ENCODE measurements at places on chromosomes 4 and X.

DNA sequence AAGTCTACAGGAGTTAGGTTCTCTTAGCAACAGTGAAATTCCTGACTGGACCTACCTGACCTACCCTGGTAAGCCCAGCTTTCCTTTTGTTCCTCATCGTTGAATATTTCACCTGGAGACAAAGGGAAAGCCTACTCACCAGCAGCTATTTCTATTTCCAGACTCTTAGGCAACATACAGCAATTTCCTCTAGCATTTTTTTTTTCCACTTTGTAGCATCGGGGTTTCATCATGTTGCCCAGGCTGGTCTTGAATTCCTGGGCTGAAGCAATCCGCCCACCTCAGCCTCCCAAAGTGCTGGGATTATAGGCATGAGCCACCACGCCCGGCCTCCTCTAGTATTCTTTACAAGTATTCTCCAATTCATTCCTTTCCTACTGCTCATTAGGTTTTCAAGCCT, 6.8 kb upstream of the S100G start:
- no peak for DNase-seq

DNA sequence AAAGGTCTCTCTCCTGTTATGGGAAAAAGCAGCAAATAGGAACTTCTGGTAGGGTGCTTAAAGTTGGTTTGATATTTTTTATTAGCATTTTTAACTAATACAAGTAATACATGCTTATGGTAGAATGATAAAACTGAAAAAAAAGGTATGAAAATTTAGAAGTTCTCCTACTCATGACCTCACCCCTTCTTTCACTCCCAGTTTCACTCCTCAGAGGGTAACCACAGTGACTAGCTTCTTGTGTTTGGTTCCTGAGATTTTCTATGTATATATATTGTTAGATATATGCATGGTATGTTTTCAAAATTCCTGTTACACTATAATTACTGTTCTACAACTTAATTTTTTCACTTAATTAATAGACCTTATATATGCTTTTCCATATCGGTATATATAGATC, 66.5 kb downstream of the AR start:
- no peak for DNase-seq

GRCh38 chr4:76965866-76966579, 16.5 kb downstream of the SEPTIN11 start:
- DNase-seq: no peak

DNA sequence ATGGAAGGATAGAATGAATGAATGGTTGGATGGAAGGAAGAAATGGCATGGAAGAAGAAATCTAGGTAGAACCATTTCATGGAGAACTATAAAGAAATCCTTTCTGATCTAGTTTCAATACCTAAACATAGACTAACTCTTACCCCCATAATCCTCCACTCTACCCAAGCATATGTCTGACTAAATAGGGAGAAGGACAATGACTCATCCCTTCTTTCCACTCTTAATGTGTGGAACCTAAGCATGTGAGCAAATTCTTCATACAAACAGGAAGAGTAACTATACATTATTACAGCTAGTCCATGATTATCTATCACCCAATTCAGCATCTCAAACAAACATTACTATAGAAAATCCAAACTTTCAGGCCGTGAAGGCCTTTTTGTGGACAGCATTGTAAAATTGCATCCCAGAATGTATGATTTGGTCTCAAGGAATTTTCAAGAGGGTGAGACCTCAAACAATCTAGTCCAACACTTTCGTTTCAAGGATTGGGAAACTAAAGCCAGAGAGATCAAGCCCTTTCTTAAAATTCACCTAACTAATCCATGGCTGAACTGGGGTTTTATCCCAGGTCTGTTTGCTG, 11.2 kb downstream of the C1QTNF7 start:
- DNase-seq: no peak

- DNase-seq: no peak
These were observed 10.8 kb upstream of the RHOH start for GRCh38 chr4:40185830-40186664.

GRCh38 chr4:37220685-37221084, 23.9 kb upstream of the NWD2 start:
- no peak for DNase-seq

DNA sequence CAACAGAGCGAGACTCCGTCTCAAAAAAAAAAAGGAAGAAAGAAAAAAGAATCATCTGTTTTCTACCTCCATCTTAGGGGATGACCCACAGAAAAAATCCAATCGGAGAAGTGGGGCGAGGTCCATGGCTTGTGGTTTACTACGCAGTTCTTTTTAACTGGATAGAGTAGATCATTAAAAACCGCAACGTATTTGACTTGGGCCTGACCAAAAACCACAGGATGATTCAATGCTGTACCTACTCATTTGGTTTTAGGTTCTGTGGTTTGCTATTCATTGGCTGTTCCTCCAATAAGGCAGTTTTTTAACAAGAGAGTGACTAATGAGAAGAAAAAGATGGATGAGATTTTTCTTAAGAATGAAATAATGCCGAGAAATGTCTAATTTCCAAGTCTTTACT, 83.7 kb downstream of the FREM3 start:
- DNase-seq: no peak

- no peak for DNase-seq
These were observed 103.7 kb downstream of the SORCS2 start for GRCh38 chr4:7295911-7296660.

DNA sequence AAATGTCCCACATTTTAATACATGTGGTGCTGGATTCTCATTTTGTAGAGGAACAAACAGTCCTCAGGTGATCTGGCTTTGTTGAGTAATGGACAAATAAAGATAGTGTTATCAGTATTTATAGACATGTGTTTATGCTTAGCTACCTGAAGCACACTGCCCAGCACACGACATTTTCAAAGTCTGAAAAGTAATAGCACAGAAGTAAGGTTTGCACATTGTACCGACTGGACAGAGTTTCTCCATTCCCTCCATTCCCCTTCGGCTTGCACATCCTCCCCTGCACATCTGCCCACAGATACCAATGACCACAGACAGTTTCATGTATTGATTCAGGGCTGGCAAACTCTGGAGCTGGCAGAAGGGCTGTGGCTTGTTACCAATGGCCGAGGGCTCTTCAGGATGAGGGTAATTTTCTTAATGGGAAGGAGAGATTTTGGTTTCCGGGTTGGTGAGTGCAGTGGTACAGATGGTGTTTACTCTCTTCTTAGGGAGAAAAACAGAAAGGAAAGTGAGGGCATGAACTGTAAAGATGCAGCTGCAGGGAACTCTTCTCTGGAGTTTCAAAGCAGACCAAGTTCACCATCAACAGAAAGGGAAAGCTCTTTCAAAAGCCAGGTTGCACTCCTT, 2.3 kb downstream of the GRPR start:
- DNase-seq: no peak

DNA sequence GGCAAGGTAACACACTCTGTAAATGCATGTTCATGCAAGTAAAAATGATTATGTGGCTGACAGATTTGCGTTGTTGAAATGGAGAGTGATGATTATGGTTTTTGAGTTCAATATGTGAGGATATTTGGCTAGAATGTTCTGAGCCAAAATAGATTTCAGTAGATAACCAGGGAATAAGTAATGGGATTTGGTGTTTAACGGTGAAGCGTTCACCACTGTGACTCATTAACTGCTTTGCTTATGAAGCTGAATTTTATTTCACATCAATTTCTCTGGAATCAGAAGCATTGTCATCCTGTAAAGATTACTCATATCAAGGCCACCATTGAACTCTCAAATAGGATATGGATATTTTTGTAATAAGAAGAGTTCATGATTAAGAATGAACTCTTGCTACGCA, 11.7 kb downstream of the AFP start:
- no peak for DNase-seq

GRCh38 chr4:107951551-107951950, 20.2 kb downstream of the CYP2U1 start:
- no peak for DNase-seq

GRCh38 chr4:11418610-11419009, 10.1 kb downstream of the HS3ST1 start:
- no peak for DNase-seq

GRCh38 chrX:19178402-19178801, 56.1 kb upstream of the ADGRG2 start:
- DNase-seq: no peak

DNA sequence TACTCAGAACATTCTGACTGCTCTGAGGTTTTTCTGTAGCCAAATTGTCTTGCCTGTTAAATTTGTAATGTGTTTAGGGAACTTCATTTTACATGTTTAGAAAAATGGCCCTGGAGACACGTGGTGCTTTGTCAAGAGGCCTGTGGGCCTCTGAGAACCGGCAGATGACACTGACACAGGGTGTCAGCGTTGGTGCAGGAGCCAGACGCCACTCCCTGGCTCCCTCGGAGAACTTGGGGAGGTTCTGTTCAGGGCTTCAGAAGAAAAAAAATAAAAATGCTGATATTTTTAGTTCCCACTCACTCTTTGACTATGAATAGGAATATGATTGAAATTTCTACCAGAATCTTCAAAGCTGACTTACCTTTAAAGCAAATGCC, 190.9 kb upstream of the GATB start:
- no peak for DNase-seq

DNA sequence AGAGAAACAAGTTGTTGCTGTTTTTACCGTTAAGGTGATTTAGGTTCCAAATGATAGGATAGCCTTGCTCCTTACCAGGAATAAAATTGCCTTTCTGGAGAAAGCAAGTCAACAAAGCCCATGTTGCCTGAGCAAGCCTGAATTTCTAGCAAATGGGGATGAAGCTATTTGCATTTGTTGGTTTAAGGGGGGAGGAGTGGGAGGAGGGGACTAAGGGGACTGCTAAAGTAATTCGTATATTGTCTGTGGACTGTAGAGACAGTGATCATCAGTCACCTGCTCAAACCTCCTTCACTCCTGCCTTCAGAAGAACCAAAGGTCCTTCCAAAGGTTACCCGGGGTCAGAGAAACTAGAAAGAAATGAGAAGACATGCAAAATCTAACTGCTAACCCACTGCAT, 65.8 kb downstream of the SCML2 start:
- no peak for DNase-seq

DNA sequence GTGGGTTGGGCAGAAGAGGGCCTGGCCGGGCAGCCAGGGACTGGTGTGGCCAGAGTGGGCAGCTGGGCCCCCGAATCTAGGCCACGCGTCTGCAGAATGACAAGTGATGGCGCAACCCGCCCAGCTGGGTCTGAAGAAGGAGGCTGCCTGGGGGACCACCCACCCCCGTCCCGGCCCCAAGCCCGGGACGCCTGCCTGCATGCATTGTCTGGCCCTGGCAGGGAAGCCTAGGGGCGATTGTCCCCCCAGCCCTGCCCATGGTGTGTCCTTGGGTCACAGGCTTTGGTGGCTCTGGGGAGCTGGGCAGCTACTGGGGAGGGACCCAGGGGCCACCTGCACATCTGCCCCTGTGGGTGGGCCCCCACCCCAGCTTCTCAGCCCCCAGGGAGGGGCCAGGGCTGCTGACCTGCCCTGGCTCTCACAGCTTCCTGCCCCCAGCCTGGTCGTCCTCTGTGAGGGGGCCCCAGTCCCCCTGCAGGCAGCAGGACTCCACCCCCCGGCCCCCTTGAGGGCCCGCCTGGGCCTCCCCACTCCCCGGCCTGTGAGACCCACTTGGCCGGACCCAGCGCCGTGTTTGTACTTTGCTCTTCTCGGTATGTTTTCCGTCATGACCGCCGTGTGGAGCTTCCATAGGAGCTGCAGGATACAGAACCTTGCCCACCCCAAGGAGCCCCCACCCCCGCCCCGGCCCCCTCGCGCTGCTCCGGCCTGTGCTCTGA, 4.9 kb downstream of the FGFR3 start:
- DNase-seq: no peak

DNA sequence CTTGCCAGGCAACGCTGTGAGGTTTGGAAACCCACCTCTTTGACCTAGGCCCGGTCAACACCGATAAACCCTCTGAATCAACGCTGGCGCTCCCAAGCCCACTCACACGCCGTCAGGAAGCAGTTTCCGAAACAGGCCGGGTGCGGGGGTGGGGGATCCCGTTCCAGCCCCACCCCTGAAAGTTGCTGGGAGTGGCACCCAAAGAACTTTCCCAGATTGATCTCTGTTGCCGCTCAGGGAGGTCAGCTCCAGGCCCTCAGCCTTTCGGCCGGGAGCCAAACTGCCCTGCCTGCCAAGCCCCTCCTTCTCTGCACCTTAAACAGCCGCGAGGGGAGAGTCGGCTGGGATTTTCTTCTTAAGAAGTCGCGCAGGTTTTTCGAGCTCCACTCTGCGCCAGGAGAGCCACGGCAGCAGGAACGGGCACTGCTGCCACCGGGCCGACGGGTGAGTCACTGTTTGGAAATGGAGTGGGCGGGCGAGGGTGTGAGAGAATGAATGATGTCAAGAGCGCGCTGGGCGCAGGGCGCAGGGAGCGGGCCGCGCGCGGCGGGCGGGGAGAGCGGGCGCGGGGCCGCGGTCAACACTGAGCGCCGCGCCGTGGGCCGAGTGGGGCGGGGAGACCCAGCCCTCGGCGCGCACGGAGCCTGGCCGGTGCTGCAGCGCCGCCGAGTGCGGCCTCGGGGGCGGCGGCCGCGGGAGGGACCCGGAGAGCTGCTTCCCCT, at the start of gene SGMS2:
TSS of gene SGMS2 (plus strand) at position 583 of the 722 bp plus-strand sequence. CDS start 70,622 bp downstream, outside the sequence.
- DNase-seq: no peak

DNA sequence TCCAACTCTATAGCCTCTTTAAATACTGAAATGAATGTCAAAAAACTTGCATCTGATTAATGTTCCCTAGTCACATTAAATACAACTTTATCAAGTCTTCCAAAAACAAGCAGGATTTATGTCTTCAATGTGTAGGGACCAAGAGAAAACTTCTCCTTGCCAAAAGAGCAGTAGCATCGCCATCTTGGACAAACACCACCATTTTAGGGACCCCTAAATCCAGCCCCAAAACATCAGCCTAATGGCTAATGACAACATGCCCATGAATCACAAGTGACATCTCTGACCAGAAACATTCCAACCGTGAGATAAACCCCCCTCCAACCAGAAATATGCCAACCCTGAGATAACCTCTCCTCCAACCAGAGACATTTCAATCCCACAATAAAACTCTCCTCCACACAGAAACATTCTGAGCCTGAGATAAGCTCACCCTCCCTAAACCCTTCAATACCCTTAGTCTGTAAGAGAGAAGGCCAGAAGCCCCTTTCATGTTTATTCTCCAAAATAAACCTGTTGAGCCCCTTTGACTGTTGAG, 697.4 kb downstream of the TRAM1L1 start:
- no peak for DNase-seq

DNA sequence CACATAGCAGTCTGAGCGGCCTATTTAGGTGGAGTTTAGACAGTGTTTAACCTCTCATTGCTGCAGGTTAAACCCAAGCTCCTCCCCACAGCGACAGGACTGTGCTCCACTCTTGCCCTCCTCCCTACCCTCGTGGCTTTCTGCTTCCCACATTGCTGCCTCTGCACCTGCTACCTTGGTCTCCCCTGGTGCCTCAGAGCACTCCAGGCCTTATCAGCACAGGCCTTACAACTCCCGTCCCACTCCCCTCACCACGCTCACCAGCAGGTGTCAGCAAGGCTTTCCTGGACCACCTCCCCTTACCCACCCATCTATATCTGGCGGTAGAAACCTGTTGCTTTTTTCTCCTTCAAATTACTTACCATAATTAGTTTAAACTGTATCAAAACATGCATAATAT, 18.6 kb downstream of the HELT start:
- DNase-seq: no peak

DNA sequence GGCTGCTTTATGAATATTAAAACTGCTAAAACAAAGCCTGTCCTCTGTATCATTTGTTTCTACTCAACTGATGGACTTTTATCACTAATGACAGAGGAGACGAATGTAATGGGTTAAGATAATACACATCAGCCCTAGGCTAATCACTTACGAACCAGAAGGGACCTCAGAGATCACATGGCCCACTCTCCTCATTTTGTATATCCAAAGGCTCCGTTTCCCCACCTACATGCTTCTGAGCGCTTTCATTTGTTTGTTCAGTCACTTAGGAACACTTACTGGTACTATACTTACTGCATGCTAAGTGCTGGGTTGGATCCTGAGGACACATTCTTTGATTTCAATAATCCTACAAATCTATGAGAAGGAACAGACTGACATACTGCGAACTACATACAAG, 169.3 kb downstream of the CEP135 start:
- no peak for DNase-seq

Measured in NCI-H1417 treated with DMSO at 0.1 percent for 48 hours (cell line).